ENCODE measurements at places on chromosomes 4 and X.

GRCh38 chr4:87941537-87942392 lies 33.7 kb upstream of the SPP1 start:
- DNase-seq, result no peak

- DNase-seq, result peak; percentile 49
Measured at GRCh38 chr4:140300271-140300970, 73.0 kb upstream of the SCOC start.

- no peak for DNase-seq
Measured at GRCh38 chr4:111930659-111931058, 214.6 kb upstream of the FAM241A start.

GRCh38 chrX:48736303-48736702 lies 25.2 kb upstream of the GLOD5 start:
- DNase-seq, result no peak

DNA sequence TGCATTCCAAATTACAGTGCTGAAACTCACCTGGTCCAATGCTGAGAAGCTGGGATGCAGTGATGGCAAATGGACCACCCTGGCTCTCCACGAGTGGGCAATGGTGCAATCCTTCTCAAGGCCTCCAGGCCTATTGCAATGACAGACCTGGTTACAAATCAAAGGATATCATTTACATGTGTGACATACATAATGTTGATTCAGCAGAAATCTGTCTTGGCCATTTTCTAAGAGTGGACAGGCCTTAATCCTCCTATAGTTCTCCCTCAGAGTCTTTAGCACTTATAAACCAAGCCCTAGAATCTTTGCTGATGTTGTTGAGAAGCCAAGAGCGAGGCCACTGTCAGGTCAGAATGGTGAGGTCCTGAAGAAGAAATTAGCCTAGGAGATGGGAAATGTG lies 17.1 kb downstream of the LRAT start:
- DNase-seq, result no peak

GRCh38 chr4:96164814-96165351 lies 325.0 kb downstream of the PDHA2 start:
- peak; percentile 98 for DNase-seq

DNA sequence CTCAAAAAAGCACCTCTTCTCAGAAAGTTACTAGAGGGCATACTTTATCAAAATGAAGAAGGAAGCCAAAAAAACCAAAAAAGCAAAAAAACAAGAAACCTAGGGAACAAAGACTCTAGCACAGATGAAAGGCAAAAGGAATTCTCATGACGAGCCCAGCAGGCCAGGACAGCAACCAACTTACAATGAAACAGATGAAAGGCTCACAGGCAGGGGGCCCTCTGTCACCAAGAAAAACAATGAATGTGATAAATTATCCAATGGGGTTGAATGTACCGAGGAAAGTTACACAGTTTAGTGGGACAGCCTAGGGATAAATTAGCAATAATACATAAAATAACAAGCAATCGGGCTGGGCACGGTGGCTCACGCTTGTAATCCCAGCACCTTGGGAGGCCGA lies 79.0 kb downstream of the GPR82 start:
- no peak for DNase-seq

GRCh38 chr4:53186714-53187358 lies 179.0 kb downstream of the SCFD2 start:
- DNase-seq, result no peak
